ENCODE measurements at places on chromosomes 5 and 9.
A peak's percentile ranks its signal among the peaks of the same experiment; 100 is the strongest.

- DNase-seq = no peak
Observed at GRCh38 chr5:63916786-63917185, 45.5 kb downstream of the HTR1A start.

DNA sequence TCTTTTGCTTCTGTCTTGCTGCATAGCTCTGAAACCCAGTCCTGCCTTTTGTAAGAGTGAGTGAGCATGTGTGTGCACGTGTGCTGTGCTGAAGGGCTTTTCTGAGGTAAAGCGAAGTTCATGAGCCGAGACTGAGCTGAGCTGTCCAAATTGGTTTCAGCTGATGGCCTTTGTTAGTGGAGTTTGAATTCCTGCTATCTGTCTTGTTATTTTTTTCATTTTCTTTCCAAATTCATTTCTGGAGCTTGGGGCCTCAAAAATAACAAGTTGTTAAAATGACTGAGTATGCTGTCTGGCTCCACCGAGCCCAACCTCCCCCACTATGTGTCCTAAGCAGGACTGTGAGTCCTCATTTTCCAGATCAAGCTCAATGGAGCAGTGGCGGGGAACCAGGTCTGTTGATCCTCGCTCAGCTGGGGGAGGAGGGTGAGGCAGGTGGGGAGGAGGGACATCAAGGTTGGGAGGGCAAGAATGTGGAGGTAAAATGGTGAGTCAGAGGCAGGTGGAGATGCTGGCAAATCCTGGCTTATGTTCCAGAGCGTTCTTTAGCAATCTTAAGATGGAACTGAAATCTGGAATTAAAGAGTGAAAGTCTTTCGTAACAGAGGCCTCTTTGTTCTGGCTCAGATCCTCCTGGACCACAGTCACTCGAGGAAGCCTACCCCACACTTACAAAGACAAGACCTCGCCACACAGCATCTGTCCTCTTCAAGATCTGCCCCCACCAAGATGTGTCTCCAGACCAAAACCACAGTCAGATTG, 63.9 kb downstream of the SREK1 start:
- no peak for DNase-seq

DNA sequence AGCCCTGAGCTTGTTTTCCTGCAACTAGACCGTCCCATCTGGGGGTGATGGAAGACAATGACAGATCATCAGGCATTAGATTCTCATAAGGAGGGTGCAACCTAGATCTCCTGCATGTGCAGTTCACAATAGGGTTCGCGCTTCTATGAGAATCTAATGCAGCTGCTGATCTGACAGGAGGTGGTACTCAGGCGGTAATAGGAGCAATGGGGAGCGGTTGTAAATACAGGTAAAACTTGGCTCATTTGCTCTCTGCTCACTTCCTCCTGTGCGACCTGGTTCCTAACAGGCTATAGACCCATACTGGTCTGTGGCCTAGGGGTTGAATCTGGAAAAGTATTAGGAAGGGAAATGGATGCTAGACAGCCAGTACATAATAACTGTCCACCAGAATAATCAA, 39.7 kb downstream of the PTTG1 start:
- DNase-seq = no peak

GRCh38 chr5:172768573-172769341, 2.2 kb downstream of the DUSP1 start:
- DNase-seq = peak; percentile 47

GRCh38 chr9:38036359-38037084, 32.5 kb downstream of the SHB start:
- peak; percentile 53 for DNase-seq

DNA sequence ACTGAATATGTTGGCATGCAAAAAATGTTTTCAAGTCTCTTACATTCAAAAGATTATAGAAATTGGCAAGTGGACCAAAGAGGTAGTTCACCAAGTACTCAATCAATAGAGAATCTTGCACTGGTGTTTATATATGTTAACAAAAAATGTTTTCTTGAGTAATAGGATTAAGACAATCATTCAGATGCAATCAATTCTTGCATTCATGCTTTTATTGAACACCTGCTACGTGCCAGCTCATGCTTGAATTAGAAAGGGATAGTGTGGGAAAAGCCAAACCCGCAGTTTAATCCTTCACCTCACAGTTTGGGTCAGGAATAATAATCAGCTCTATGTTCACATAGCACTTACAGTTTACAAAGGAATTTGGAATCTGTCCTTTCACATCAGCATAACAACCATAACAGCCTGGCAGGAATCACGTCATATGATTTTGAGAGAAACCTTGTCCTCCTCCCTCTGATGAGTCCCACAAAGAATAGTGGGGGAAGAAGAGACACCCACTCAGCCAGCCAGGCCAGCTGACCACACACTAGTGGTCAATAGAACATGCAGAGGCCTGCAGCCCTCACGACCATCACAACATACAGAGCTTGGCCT, 36.8 kb upstream of the FRRS1L start:
- no peak for DNase-seq

DNA sequence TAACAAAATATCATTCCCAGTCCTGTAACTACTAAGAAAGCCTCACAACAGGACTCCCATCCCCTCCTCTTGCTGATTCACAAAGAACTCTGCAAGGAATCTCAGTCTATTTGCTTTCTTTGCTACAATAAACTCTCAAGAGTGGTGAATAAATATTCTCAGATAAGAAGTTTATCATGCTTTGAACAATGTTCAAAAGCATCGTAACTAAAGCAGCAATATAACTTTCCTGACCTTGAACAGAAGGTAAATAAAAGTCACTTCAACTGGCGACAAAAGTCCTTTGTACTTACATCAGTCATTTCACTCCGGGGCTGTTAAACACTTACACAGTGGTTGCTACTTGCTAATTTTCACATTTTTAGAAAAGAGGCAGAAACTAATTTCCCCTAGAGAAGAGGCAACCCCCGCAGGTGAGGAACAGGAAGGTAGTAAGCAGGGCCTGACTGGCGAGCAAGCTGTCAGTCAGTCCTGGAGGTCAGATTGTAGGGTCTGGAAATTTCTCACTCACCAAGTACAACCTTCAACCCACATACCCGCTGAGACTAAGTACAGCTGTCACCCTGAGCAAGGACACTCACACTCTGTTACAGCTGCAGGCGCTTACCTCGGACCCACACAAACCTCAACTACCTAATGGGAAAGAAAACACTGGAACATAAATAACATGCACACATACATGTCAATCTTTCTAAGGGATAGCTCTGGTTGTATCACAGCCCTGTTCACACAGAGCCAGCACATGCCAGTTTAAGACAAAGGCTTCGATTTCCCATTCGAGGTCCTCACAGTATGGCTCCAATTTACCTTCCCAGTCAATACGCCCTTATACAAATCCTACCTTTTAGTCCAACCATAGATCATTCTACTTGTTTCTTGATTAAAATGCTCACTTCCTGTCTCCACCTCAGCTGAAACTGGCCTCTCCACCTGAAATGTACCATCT, 104.6 kb upstream of the RETREG1 start:
- no peak for DNase-seq

DNA sequence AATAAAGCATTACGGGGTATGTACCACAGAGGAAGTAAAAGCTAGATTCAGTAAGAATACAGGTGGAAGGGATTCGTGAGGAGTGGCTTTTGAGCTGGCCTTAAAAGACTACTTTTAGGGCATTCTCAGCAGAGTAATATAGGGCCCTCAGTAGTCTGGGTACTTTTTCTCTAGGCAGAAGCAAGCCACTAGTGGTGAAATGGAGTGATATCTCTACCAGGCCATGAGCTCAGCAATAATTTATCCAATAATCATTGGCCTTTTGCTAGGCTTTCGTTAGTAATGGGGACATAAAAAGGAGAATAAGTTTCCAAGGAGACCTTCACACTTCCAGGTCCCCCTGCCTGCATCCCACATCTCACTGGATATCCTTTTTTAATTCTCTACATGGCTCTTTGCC, 1.7 kb downstream of the POLR3G start:
- no peak for DNase-seq

- no peak for DNase-seq
Observed at GRCh38 chr5:164532235-164532900, 1026.9 kb downstream of the MAT2B start.

GRCh38 chr5:103424026-103424425, 138.6 kb downstream of the NUDT12 start:
- DNase-seq = peak; percentile 62

DNA sequence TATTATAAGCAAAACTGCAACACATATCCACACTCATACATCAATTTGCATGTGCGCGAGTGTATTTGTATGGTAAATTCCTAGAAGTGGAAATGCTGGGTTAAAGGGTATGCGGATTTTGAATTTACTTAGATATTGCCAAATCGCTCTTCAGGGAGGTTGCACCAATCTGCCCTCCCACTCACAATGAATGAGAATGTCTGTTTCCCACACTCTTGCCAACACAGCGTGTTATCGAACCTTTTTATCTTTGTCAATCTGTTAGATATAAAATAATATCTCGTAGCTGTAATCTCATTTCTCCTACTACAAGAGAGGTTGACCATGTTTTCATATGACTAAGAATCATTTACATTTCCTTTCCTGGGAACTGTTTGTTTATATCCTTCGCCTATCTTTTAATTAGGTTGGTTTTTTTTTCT, 35.7 kb downstream of the LHX2 start:
- no peak for DNase-seq

DNA sequence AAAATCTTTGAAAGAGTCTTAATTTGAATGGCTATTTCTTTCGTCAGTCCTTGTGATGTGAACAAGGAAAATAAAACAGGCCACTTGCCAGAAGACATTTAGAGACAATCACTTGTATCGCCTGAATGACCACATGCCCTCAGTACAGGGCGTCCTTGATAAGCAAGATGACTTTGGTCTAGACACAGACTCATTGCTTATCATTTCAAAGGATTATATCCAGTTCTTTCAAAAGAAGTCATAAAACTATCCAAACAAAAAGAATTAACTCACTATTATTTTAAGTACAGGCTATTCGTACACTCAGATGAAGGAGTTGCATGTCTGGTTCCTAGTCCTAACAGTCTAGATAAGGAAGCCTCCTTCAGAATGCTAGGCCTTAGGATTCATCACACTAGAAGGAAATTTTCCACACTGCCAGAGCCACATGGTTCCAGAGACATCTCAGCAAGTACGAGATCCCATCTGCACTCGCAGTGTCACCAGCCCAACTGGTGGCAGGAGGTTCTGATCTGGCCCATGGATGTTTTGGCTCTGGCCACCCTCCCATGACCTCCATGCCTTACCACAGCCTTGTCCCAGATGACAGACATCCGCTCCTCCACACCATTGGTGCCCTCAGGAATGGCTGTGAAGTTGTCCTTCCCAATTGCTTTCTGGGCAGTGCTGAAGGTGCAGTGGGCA, 109.6 kb downstream of the DPYSL3 start:
- DNase-seq = no peak

- no peak for DNase-seq
Observed at GRCh38 chr5:169637549-169638121, 560 bp downstream of the DOCK2 start.

GRCh38 chr5:170006021-170006420, 25.7 kb upstream of the INSYN2B start:
- no peak for DNase-seq

DNA sequence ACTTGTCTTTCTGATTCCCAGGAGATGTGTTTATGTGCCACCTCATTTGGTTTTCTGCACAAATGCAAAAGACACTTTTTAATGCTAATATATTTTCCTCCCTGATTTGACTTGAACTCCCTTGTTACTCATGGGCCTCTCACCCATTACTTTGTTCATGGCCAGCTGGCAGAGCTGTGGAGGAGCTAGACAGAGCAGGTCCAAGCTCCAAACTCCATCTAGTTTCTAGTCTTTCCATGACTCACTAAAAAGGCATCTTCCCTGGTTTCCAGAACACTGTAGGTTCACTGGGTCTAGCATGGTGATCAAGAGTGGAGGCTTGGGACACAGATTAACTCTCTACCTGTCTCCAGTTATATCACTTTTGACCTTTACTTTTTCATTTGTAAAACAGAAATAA, 161.0 kb upstream of the SLC28A3 start:
- DNase-seq = no peak

- DNase-seq = peak; percentile 60
Observed at GRCh38 chr5:154740483-154740882, 14.7 kb upstream of the LARP1 start.

GRCh38 chr9:113593682-113594281, 130.3 kb downstream of the RGS3 start:
- peak; percentile 98 for DNase-seq

DNA sequence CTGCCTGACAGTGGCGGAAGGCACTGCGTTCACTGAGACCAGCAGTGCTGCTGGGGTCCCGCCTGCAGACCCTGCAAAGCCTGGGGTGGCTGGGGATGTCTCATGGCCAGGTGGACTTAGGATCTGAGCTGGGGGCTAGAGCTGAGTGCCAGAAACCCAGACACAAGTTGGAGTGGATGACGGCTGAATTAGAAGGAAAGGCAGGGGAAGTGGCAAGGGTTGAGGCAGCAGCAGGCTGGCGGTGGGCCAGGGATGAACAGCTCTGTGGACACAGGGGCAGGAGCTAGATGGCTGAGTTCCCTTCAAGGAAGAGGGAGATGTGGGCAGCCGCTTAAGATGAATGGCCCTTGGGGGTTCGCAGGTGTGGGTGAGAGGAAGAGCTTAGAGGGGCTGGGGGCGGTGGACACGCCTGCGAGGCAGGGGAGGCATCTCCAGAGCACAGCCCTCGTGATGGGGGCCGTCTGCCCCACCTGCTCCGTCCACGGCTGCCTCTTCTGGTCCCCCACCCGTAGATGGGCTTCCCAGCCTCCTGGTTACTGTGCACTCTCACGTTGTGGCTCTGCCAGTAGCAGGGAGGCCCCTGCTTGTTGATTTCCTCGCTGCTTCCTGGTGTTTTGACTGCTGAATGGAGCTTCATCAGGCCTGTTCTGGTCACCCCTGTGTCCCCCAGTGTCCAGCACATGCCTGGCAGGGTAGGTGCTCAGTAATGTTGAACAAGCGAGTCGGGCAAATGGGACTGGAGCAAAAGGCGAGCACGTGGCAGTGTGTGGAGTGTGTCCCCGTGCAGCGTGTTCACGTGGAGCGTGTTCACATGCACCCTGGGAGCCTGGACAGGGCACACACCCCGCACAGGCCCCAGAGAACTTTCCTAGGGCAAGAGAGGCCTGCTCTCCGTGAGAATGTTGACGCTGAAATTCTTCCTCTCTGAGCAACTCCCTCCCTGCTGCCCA, 168.2 kb downstream of the CACNA1B start:
- DNase-seq = no peak

- DNase-seq = no peak
Observed at GRCh38 chr5:172091956-172092732, 85.7 kb upstream of the FBXW11 start.

DNA sequence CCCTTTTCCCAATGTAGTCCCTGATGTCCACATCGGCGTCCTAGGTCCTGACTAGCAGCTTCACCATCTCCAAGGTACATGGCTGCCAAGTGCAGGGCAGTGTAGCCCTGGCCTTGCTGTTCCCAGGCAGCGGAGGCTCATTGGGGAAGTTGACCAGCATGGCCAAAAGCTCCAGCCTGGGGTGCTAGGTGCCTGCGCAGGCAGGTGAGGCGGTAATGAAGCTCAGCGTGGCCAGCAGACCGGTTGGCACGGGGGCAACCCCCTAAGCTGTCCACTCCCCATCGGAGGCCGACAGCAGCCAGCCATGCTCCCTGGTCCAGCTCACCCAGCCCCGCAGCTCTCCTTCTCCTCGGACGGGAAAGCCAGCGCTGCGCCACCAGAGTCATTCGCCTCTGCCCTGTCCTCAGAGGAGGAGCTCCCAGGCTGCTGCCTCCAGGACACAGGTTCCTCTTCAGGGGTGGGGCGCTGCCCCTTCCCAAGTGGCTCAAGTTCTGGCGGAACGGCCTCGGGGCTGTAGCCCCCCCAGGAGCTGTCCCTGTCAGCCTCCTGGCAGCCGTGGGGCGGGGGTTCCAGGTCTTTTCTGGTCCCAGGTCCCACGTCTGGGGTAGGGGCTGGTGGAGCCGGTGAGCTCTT, 1218.2 kb downstream of the FOXD4L5 start:
- no peak for DNase-seq

Data from HCEC 1CT (cell line).